T-helper 1 cell (primary cell): ENCODE measurements at places on chromosomes 4 and X.

DNA sequence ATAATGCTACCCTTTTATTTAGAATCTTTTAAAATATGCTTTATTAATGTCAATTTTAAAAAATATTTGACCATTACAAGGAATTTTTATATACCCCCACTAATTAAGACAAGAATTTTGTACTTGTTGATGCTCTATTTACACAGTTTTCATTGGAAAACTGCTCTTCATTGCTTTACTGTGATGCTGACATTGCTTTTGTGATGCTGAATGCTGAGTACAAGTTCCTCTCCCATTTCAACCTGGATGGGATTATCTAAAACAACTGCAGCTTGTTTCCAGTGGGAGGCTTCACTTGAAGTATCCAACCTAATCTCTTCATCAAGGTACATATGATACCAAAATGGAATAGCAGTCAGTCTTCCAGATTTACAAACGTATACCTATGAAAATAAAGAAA, 21.2 kb downstream of the TMEM184C start:
- no peak for DNase-seq

GRCh38 chrX:19673375-19674040, 158.2 kb upstream of the MAP3K15 start:
- no peak for DNase-seq

- DNase-seq = no peak
Observed at GRCh38 chr4:65287071-65287470, 383.2 kb downstream of the EPHA5 start.

GRCh38 chr4:8917868-8918783, 46.5 kb upstream of the HMX1 start:
- no peak for DNase-seq

DNA sequence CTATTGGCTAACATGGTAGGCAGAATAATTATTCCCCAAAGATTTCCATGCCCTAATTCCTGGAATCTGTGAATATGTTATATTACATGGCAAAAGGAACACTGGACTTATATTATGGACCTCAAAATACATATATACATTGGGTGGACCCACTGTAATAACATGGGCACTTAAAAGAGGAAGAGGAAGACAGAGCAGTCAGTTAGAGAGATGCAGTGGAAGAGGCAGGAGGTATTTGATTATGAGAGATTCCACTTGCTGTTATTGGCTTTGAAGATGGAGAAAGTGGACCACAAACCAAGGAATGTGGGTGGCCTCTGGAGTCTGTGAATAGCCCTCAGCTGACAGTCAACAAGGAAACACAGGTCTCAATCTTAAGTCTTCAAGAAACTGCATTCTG, 14.0 kb upstream of the ART3 start:
- no peak for DNase-seq

DNA sequence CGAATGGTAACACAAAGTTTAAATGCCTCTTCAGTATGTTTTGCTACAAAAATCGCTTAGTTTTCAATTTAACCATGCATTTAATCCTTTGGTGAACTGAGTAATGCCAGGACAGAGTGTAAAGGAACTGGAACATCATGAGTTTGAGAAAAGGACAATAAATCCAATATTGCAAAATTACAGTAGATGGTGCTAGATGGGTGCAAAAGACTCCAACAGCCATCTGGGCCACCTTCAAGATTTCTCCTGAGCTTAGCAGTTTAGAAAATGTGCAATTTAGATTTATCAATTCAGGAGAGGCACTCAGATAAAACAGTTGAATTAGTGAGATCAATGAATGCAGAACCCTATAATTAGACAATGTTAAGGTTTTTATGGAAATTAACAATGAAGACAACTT, 33.2 kb upstream of the MID1IP1 start:
- no peak for DNase-seq

GRCh38 chr4:150308824-150309472, 230.7 kb downstream of the DCLK2 start:
- DNase-seq = no peak

DNA sequence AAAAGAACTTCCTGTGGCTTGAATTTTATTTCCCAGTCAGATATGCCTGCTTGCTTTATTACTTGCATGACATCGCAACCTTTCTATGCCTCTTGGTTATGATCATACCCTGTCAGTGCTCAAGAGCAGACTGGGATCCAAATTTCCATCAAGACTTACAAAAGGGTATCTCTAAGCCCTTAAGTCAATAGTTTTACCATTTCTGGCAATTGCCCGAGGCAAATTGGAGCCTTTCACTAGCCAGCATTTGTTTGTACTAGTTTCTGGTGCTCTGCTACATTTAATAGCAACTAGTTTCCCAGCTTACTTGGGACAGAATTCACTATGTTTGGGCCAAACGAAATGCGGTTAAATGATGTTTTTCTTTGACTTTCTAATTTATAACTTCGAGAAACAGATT, 73.2 kb upstream of the ITM2A start:
- DNase-seq = no peak

DNA sequence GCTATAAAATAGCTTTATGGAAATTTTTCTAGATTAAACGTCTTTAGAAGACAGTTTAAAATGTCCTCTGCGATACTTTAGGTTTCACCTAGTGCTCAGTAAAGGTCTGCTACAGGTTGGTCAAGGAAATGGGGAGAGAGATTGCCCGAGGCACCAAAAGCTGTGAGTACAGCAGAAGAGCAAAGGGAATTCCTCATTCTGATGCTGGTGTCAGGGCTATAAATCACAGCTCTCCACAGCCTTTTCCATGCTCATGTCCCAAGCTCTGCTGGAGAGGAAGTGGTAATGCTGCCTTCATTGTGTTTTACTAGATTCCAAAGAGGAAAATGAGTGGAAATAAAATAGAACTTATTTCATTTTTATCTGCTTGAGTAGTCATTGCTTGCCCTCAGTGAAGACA, 2060.4 kb downstream of the ARAP2 start:
- no peak for DNase-seq

GRCh38 chrX:482192-482701, 95.5 kb upstream of the PPP2R3B start:
- DNase-seq = no peak

DNA sequence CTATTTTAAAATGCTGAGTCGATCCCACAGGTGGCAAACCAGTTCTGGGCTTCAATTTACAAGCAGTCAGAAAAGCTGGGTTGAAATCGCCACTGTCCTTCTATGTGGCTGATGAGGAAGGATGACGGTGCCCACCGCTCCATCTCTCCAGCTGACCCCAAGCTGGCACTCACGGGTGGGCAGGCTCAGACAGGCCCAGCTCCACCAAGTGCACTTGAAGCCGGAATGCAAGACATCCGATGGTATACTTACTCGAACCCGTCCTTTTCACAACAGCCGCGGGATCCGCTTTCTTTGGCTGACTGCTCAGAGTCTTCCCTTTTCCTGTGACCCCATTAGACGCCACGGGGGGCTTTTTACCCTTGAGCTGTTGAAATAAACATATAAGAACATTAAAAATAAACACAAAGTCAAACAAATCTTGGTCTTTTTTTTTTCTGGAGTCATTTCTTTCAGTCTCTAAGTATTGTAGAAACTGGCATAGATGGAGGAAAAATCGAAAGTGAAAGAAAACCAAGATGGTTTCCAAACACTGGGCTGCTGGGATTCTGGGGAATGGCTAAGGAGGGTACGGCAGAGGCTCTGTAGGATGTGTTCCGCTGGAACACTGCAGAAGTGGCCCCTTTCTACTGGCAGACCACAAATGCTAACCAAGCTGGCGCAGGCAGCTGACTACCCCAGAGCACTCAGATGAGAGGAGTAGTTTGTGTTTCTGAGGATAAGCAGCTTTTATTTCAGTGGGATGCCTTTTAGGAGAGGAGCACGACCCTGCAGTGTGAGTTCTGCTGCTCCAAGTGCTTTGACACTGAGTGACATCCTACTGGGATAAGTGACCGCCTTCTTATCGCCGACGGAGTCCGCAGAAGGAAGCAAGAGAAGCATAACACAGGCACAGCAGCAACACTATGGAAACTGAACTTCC, 160.9 kb downstream of the AFAP1 start:
- no peak for DNase-seq

DNA sequence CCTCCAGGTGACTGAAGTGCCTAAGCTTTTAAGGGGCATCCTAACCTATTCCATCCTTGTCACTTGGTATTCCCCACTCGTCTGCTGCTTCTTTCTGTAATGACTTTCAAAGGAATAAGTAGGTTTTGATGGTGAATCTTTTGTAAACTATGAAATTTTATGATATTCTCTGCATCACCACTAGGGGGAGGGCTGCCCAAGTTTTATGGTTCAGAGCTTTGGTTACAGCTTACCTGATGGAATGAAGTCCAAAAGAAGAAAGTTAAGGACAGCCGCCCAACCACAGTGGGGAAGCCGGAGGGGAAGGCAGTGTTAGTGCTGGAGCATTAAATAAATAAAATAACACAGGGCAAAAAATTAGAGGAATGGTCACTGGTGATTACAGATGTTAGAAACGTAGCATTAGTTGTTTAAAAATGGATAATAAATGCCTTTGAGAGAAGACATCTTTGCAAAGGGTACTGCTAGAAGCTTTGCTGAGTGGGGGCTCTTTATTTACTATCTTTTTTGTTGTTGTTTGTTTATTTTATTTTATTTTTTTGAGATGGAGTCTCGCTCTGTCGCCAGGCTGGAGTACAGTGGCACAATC, 204.9 kb downstream of the GBA3 start:
- no peak for DNase-seq
